ENCODE measurements at places on chromosomes 6 and 20.

DNA sequence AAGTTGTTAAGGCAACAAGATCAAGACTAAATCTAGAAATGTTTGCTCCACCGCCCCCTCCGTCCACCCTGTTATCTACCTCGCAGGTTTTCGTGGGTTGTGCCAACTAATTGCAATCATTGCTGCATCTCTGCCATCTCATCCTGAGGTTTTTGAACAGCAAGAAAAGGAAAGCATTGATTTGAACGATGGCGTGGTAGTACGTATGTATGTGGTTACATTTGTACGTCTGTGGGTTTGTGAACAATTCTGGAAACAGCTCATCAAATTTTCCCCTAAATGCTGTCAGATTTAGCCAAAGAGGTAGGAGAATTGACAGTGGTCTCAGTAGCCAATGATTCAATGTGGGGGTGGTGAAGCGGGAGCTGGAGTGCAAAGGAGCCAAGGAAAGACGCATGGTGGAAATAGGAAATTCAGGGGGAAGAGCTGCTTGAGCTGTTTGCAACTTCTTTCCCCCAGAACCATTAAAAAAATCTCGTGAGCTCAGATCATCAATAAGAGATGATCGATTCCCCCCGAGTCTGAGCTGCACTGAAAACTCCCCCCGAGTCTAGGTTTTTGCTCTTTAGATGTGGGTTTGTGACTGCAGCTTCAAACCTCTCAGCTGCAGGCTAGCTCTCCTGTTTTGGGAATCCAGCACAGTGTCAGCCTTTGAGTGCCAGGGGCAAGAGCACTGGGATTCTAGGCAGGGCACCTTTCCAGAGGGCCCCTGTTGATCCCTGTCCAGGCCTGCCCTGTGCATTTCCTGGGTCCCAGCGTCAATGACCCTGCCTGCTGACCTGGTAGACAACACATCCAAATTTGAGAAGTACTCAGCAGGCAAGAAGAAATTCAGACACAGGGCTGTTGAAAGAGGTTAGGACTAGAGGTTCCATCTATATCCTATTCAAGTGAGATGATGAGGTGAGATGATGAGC lies 72.6 kb upstream of the LY86 start:
- DNase-seq = no peak

DNA sequence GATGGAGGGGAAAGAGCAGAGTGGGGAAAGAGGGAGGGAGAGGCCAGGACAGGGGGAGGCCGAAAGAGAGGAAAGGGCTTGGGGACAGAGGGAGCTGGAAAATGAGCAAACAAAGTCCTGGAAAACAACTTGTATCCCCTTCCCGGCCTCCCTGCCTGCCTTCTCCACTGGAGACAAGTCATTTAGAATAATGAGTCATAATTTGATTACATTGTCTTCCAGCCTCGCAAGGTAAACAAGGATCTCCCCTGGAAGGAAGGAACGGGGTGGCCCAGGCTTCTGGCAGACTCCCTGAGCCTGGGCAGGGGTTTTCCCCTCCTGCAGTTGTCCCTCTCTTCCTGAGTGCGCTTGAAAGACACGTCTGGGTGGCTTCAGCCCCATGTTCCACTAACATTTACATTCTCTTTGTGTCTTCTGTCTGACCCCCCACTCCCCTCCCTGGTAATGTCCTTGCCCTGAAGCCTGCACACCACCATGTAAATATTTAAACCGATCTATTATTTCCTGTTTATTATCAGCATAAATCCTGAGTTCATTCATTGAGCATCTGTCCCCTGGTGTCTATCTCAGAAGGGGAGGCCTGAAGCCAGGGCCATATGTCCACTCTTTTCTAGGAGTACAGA lies 12.1 kb upstream of the MRPS18A start:
- no peak for DNase-seq

DNA sequence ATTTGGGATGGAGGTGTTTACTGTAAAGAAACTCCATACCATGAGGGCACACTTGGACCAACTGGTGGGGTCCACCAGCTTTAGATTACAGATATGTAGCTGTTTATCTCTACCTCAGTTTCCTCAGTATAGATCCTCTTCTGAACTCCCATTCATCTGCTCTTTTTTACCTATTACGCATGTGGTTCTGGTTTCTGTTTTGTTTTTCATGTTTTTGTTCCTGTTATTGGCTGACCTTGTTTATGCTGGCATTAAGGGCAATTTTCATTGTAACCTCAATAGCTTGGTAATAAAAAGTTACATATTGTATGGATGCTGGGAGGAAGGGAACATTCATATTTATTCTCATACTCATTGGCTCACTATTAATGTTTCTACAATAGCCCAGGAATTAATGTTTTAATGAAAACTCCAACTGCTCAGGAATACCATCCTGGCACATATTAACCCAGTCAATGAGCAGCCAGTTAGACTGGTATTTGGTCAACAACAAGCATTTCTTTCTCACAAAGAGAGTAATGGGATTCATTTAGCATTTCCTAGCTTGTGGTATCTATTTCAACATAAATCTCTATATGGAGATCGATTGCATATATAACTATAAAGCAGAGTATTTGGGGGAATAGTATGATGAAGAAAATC lies 83.8 kb upstream of the FAM184A start:
- no peak for DNase-seq

DNA sequence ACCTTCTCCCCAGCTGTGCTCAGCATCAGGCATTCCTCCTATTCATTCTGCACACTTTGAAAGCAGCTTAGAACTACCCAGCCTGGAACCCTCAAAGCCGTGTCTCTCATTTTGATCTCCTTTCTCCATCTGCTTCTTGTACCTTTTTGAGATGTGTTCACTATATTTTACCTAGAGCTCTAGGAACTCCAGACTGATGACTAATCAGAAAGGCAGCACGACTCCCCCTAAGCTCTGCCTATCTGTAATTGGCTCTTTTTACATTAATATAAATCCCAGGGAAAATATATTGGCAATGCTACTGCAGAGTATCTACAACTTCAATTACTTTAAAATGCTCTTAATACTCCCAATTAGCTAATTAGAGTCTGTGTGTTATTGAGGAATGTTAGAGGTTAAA lies 671.5 kb downstream of the CBLN4 start:
- DNase-seq = no peak

DNA sequence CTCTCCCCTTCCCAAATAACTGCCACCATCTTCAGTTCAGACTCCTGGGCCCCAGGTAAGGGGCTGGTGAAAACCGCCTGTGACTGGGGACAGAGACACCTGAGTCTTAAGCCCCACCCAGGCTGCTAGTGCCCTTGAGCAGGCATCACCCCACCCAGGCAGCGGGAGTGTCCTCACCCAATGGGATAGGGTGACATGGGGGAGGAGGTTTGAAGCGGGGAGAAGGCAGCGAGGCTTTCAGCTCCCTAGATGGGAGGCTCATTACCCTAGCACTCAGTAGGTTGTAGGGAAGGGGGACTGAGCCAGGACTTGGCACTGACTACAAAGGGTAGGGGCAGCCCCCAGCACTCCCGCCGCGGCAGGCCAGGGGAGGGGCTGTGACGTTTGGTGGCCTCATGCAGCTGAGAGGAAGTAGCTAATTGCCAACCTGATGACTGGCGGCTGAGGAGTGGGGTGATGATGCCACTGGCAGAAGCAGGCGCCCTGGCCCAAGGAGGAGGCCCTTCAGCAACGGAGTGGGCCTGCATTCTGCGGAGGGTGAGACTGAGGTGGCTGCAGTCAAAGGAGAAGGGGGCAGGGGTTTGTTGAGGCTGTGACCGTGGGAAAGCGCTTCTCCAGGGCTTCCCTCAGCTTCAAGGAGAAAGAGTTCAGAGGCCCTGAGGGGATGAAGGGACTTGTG lies 126.9 kb downstream of the MRPL14 start:
- DNase-seq = peak; percentile 66

DNA sequence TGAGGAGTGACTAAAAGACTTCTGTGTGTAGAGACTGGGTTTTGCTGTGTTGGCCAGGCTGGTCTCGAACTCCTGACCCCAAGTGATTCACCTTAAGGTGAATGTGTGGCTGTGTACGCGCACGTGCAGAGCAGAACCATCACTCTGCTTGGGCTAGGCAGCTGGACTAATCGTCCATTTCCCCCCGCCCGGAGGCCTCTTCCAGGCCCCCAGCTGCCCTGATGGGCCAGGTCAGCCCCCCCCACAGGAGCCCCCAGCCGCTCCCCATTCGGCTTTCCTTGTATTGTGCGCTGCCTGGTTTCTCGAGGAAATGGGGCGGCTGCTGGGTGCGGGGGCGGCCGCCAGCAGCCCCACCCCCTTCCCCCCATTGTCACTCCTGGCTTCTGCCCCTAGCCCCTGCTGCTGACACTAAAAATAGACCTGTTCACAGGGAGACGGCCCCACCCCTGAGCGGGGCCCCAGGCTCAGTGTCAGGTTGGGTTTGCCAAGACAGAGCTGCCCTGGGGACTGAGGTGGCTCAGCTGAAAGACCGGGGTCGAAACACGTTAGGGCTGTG lies 24.6 kb upstream of the CSNK2A1 start:
- no peak for DNase-seq

- no peak for DNase-seq
These were observed 323.1 kb downstream of the TPBG start for GRCh38 chr6:82686719-82687118.

- no peak for DNase-seq
These were observed 20.6 kb downstream of the ZFP64 start for GRCh38 chr20:52171025-52171424.

DNA sequence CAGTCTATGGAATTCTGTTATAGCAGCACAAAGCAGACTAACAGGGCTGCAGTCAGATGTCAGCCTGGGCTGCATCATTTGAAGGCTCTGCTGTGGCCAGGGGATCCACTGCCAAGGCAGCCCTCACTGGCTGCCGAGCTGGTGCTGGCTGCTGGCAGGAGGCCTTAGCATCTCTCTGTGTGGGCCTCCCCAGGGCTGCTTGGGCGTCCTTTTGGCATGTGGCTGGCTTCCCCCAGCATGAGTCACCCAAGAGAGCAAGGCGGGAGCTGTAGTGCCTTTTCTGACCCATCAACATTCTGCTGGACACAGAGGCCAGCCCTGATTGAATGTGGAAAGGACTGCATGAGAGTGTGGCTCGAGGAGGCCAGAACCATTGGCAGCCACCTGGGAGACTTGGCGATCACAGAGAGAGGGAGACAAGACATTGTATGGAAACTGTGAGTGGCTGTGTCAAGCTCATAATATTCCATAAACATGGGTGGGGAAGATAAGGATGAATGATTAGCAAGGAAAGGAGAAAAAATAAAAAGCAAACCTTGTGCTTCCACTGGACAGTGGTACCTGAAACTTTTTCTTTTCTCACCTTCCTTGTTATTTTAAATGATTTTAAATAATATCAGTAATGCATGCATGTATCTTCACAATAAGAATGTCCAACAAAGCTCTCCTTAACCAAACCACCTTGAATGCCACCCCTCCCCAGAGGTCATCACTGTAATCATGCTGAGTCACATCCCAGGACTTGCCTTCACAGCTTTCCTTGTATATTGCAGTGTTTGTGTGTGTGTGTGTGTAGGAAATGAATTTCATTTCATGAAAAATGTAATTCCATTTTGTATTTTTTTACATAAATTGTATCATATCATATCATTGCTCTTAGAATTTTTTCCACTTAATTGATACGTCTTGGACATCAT lies 55.0 kb upstream of the VSX1 start:
- no peak for DNase-seq

GRCh38 chr20:51037532-51038115 lies 14.7 kb upstream of the KCNG1 start:
- DNase-seq = no peak

GRCh38 chr6:33071569-33071968 lies 1.9 kb downstream of the HLA-DPA1 start:
- DNase-seq = no peak

- DNase-seq = no peak
These were observed 49.9 kb upstream of the TOP1 start for GRCh38 chr20:40978761-40979160.

DNA sequence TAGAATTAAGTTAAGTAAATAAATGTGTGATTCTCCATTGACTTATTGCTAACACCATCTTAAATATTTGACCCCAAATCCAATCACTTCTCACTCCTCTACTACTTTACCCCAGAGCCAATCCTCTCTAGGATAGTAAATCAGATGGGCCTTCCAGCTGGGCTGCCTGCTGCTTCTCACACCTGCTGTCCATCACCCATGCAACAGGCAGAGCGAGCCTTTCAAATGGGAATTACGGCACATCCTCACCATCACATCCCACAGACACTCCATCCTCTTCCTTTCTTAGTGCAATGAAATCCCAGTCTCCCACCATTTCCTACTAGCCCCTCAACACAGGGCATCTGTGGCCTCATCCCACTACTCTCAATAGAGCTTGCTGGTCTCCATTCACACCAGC lies 34.0 kb downstream of the HLA-F start:
- DNase-seq = no peak

DNA sequence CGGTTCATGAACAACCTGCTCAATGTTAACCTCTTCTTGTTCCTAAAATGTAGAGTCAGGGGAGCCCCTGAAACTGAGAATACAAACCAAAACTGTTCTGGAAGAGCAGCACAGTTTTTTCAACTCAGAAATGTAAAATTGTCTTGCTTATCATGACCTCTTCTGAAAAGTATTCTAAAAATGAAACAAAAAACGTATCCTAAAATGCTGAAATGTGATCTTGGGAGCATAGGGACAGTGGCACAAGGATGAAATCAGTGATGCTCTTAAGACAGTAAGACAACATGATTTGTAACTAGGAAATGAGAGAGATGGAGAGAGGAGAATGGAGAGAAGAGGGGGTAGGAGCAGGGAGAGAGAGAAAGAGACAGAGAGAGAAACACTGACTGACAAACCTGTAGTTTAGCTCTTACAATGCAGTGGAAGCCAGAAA lies 27.5 kb downstream of the NCOA7 start:
- DNase-seq = no peak

DNA sequence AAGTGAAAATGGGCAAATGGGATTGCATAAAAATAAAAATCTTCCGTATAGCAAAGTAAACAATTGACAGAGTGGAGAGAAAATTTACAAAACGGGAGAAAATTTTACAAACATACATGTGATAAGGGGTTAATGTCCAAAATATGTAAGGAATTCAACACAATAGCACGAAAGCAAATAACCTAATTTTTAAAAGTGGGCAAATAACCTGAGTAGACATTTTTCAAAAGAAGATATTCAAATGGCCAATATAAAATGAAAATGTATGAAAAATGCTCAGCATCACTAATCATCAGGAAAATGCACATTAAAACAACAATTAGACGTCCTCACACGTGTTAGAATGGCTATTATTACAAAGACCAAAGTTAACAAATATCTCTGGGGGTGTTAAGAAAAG lies 441.5 kb downstream of the HTR1B start:
- no peak for DNase-seq

DNA sequence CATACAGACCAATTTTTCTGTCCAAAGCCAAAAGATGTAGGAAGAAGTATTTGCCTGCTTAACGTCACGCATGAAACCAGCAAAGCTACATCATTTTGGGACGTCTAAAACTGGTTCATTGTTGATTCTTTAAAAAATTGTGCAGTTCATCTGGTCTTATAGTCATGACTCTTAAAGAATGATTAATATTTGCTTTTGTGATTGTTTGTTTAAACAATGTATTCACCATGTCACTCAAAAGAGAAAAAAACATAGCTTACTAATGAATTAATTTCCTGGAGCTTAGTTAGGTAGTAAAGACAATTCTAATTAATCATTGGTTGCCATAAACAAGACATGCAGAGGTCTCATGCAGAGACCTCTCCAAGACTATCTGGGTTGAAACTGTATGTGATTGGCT lies 157.3 kb downstream of the RPS12 start:
- no peak for DNase-seq

GRCh38 chr6:92180090-92180489 lies 1239.3 kb downstream of the EPHA7 start:
- DNase-seq = no peak

GRCh38 chr6:78909391-78909790 lies 42.0 kb downstream of the IRAK1BP1 start:
- DNase-seq = peak; percentile 88

- no peak for DNase-seq
These were observed 16.4 kb downstream of the BMP6 start for GRCh38 chr6:7742223-7742785.

- DNase-seq = peak; percentile 81
These were observed 502.2 kb upstream of the JARID2 start for GRCh38 chr6:14743474-14744211.

All from MV-4-11 (cell line).